ENCODE measurements at places on chromosomes 5 and 9.
A peak's percentile ranks its signal among the peaks of the same experiment; 100 is the strongest.

DNA sequence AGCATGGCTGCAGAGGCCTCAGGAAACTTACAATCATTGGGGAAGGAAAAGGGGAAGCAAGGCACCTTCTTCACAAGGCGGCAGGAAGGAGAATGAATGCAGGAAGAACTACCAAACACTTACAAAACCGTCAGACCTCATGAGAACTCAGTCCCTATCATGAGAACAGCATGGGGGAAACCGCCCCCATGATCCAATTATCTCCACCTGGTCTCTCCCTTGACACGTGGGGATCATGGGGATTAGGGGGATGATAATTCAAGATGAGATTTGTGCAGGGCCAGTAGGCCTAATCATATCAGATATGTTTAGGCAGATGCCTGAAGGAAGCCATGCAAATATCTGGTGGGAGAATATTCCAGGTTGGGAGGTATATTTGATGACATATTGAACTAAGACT, 1176.4 kb upstream of the CDH18 start:
- no peak for DNase-seq

GRCh38 chr9:76901801-76902200, 4.1 kb downstream of the PRUNE2 start:
- no peak for DNase-seq

GRCh38 chr5:145787996-145788395, 47.1 kb downstream of the PRELID2 start:
- DNase-seq, result no peak

GRCh38 chr5:14272548-14273205, 129.5 kb downstream of the TRIO start:
- DNase-seq, result no peak

- no peak for DNase-seq
These were observed 285.3 kb downstream of the SLF1 start for GRCh38 chr5:94903726-94904125.

GRCh38 chr5:98144710-98145109, 628.8 kb upstream of the RGMB start:
- no peak for DNase-seq

DNA sequence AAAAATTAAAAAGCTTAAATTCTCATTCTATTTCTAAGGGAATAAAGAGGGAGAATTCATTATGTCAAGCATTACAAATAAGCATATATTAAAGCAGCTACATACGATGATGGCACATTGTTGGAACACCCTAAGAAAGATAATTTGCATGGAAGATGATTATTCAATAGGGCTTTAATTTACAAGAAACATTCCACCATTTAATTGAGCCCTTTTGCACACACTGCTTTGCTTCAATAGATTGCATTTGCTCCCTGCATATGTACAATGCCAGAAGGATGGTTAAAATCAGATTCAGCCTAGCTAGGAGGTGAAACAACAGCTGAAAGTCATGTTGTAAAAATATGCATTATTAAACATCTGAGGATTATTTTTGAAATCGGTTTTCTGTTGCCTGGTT, 21.8 kb downstream of the KIAA1958 start:
- DNase-seq, result no peak

- no peak for DNase-seq
These were observed 17.5 kb downstream of the ADAM19 start for GRCh38 chr5:157558041-157558595.

DNA sequence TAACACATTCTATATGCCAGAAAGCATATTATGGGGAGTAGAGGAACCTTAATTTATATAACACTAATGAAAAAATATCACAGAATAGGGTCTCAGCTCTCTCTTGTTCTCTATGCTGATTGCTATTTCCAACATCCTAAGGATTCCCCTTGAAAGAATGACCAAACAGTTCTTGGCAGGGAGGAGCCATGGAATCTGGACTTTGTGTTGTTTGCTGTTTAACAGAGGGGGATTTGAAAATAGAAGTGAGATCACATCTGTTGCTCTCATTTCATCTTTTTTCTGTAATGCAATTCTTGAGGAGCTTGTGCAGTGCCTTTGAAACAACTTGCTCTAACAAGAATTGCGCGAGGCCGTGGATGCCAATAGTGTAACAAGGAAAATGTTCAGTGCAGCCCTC, 755.3 kb downstream of the TLE1 start:
- no peak for DNase-seq

- DNase-seq, result no peak
These were observed 276.6 kb upstream of the IRX2 start for GRCh38 chr5:3027866-3028635.

- DNase-seq, result no peak
These were observed 23.3 kb downstream of the TRIP13 start for GRCh38 chr5:915946-916345.

DNA sequence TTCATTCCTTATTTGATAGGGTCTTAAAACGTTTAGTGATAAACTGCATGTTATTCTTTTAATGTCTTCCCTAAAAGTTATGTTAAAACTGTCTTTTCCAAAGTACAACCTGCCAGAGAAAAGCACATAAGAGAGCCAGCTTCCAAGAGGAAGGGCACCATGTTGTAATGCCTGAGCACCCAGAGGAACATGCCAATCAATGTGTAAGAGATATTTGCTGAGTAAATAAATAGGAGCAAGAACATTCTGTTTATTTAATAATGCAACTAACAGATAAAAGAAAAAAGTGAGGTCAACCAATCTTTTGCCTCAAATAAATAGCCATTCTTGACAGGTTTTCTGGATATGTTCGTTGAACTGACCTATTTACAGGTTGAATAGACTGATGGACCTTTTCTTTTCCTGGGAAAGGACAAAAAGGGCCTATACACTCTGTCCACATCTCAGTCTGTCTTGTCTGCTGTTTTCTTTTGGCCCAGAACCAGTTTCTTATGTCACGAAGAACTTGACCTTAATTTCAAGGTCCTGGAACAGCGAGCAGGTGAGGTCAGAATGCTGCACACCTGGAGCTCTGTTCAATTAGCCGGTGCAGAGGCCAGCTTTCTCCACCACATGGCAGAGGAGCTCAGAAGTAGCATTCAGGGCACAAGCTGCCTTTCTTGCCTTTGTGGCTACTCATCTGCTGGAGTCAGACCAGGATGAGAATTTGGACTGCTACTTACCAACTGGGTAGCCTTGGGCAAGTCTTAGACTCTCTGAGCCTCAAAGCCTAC, 77.7 kb downstream of the PLCXD3 start:
- DNase-seq, result no peak

GRCh38 chr5:136686192-136686872, 321.0 kb upstream of the TRPC7 start:
- no peak for DNase-seq

DNA sequence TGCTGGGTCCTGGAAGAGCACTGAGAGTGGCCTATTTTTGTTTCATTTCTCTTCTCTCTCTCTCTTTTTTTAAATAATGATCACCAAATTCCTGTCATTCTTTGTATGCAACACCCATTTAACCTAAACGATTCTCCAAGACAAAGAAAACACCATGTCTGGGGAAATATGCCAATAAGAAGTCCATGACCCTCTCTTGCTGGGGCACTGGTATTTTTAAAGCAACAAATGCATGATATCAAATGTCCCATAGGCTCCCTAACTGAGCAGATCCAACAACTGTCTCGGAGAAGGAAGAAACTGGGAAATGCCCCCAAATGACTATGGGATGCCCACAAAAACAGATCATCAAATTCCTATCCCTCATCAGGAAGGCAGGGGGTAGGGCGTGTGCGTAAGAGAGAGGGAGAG, 567.4 kb downstream of the CCDC171 start:
- no peak for DNase-seq

DNA sequence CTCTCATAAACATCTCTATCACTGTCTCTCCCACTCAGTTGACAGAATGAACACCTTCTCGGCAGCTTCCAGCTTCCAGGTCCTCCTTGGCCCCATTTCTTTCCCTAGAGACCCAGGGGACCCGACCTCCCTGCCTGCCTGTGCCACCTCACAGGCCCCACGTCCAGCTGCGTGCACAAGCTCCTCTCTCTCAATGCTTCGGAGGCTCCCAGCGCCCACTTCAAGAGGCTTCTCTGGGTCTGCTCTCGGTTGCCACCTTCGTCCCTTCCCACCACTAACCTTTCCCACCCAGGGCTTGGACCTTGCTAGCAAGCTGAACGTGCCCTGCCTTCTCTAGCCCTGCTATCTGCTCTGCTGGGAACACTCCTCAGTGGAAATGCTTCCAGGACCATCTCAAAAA, 2.8 kb upstream of the N4BP3 start:
- no peak for DNase-seq

DNA sequence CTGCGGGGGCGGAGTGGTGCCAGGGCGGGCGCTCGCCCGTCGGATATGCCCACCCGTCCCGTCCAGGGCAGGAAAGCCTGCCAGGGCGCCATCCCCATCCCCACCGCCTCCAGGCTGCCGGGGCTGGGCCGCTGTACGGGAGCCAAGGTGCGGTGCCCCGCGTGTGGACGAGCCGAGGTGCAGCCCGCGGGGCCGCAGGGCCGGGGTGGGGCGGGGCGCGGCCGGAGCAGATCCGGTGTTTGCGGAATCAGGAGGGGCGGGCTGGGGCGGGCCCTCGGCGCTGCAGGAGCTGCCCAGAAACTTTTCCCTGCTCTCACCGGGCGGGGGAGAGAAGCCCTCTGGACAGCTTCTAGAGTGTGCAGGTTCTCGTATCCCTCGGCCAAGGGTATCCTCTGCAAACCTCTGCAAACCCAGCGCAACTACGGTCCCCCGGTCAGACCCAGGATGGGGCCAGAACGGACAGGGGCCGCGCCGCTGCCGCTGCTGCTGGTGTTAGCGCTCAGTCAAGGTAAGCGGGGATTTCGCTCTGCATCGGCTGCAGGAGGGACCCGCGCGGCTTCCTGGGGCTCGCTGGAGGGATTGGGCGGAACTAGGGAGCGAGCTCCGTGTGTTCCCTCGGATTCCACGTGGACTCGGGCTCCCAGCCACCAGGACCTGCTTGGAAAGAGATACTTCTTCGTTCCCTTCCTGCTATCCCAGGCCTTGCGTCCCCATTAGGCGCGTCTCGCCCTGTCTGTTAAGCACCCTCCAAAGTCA, at the start of gene ITGA2:
Gene ITGA2 (plus strand): TSS at position 328 of the 756 bp plus-strand sequence. CDS start 117 bp downstream, at position 445.
- DNase-seq, result peak; percentile 18

- DNase-seq, result no peak
These were observed 119.5 kb upstream of the CTNND2 start for GRCh38 chr5:12023614-12024241.

DNA sequence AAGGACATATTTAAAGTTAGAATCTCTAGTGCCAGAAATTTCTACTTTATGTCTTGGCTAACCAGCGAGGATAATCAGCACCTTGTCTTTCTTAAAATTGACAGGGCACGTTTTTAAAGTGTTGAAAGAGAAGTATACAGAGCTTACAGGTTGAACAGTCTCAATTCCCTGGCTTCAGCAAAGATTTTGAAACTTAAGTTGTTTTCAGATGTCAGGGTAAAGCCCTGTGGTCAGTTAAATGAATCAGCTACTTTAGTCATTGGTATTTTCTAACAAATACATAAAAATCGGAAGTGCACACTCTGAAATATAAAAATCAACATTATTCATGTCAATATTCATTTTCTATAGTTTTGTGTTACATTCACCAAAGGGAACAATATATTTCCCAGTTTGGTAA, 29.1 kb downstream of the SNCAIP start:
- no peak for DNase-seq

- no peak for DNase-seq
These were observed 304.0 kb downstream of the PRELID2 start for GRCh38 chr5:145531038-145531734.

- no peak for DNase-seq
These were observed 42.4 kb downstream of the PDE6A start for GRCh38 chr5:149902177-149902576.

DNA sequence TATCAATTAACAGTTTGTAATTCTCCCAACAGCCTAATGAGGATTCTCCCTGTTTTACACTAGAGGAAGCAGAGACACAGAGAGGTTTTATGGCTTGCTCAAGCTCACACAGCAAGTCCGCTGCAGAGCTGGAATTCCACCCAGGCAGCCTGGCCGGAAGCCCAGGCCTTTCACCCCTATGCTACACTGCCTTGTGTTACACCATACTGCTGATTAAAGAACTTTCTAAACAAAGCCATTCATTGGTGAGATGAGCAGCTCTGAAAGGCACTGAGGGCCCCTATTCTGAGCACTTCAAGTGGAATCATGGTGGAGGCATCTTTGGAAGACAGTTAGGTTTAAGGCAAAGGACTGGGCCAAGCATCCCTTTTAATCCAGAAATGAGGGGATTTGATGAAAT, 14.7 kb upstream of the LARP1 start:
- DNase-seq, result no peak

GRCh38 chr5:6822068-6822467, 108.8 kb downstream of the TENT4A start:
- DNase-seq, result no peak

GRCh38 chr5:126009566-126009965, 413.6 kb upstream of the GRAMD2B start:
- no peak for DNase-seq

GRCh38 chr9:85089188-85089969, 419.9 kb downstream of the NTRK2 start:
- DNase-seq, result no peak

DNA sequence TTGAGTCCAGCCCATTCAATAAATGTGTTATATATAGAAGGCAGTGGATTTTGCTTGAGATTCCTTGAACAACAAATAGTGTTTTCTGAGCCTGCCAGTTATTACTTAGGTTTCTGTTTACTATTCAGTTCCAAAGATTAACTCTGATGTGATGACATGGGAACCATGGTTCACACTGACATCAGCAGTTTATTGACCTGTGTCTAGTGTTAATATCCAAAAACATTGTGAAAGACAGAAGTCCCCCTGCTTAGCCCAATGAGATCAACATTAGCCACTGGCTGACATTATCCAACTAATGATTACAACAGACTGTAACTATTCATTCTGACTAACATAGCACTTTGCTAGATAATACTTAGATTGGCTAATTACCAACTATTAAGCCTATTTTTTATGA, 14.9 kb downstream of the APBA1 start:
- DNase-seq, result no peak

DNA sequence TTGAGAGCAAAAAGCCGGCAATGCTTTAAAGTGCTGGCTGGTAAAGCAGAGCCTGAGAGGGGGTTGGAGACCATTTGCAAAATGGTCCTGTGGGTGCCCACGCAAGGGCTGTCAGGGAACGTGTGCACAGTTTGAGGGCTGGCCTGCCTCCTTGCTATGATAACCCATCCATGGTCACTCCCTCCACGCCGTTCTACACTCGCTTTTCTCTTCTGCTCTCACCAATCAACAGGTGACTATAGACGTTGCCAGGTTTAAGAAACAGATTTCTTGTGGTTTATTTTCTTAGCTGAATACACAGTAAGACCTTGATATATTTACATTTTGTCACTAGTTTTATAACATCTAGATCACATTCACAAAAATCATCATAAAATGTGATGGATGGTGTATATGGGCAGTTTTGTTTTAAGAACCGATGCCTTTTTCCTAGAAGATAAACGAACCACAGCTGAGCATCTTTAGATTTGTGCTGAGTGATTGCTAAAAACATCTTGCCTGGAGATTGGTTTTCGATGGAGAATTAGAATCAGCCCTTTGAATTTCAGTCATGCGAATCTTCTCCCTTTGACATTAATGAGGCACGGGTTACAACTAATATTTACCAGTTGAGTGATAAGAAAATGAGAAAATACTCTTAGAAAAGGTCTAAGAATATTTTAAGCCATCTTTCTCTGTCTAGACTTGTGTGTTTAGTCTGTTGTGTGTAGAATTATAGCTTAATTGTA, 13.9 kb downstream of the MAP1B start:
- DNase-seq, result no peak

All from stimulated activated CD4-positive, alpha-beta T cell treated with anti-CD3 and anti-CD28 coated beads, Interleukin-15, amount 100 ng/mL, for 1 hour (primary cell).